CD4-positive, alpha-beta T cell treated with Interleukin-15 for 4 hours (primary cell): ENCODE measurements at places on chromosomes 6 and 20.

- no peak for DNase-seq
Observed at GRCh38 chr6:95410168-95410567, 167.2 kb upstream of the MANEA start.

DNA sequence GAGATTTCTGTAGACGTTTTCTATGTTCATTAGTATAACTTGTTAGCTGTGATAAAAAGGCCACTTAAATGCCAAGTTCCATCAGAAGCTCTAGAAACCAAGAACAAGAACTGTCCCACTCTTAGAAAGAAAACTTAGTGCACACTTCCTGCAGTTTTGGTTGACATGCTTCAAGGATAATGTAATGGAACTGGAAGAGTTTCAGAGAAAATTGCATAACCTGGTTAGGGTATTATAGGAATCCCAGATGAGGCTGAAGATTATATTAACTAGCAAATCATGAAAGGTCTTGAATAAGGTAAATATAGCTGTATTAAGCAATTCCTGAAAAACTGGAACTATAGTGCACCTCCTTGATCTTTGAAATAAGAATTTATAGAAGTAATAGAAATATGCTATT is 1.8 kb upstream of the PHACTR2 start:
- DNase-seq: no peak

DNA sequence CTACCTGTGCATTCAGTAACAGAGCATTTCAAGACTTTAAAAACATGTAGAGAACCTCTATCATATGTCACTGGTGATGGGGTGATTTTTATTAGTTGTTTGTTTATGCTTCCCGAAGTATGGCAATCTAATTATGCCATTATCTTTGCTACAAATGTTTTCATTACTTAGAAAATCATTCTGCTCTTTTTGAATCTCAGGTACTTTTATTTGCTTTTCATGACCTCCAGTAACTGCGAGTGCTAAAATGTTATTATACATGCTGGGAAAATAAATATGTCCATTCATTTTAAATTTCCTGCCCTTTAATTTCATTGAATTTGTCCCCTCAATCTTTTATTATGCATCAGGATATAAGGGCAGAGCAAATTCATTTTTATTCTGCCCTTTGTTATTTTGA is 515.7 kb downstream of the NKAIN2 start:
- DNase-seq: no peak

DNA sequence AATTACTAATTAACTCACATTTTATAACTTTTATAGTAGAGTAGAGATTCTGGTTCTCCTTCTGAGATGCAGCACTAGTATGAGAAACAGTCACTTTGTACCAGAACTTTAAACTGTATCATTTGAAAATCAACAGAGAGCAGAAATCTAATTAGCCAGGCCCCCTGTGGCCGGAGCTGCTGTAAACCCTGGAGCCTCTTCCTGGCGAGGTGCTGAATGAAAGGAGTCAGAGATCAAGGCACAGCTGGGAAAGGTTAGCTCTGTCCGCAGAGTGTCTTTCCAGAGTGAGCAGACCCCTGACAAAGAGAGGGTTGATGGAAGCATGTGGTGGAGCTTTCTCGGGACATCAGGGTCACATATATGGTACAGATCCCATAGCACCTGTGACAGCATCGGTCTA is 703.8 kb downstream of the RFPL4B start:
- DNase-seq: no peak

DNA sequence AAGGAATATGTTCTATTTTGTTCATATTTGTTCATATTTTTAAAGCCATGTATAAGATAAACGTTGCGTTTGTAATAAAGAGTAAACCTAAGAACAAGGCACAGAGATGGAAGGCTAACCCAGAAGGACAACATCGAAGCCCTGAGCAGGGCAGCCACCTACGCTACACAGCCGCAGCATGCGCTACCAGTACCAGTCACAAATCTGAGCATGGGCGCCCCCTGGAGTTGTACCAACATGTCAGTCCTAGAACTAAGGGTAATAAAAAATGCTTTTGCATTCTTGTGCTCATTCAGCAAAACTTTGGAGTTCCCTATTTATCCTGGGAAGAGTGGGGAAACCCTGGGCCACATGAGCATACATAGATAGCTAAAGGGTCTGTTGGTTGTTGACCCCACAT is 70.6 kb downstream of the PLEKHG1 start:
- DNase-seq: no peak

- no peak for DNase-seq
Observed at GRCh38 chr6:161493576-161494118, 219.8 kb upstream of the AGPAT4 start.

GRCh38 chr20:60362531-60362930 is 404.3 kb downstream of the CDH26 start:
- DNase-seq: no peak

- no peak for DNase-seq
Observed at GRCh38 chr6:93307505-93308409, 111.6 kb downstream of the EPHA7 start.

- DNase-seq: no peak
Observed at GRCh38 chr20:39885975-39886649, 802.9 kb downstream of the MAFB start.

- no peak for DNase-seq
Observed at GRCh38 chr20:31430568-31431115, 9.8 kb upstream of the DEFB123 start.

GRCh38 chr6:63807056-63807455 is 171.5 kb downstream of the PHF3 start:
- no peak for DNase-seq

- no peak for DNase-seq
Observed at GRCh38 chr20:20341371-20341770, 26.5 kb upstream of the INSM1 start.

GRCh38 chr6:46175446-46175845 is 4.7 kb upstream of the ENPP5 start:
- peak; percentile 37 for DNase-seq

DNA sequence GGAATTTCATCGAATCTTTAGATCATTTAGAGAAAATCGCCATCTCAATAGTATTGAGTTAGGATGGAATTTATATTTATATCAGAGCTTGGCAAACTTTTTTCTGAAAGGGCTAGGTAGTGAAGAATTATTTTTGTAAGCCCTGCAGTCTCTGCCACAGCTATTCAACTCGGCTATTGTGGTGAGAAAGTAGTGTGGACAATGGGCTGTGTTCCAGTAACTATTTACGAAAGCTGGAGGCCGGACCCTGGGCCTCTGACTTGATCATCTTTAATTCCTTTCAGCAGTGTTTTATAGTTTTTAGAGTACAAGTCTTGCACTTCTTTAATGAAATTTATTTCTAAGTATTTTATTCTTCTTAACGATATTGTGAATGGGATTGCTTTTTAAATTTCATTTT is 201.5 kb downstream of the FARS2 start:
- DNase-seq: no peak

- no peak for DNase-seq
Observed at GRCh38 chr6:107101686-107102413, 13.5 kb downstream of the BEND3 start.

DNA sequence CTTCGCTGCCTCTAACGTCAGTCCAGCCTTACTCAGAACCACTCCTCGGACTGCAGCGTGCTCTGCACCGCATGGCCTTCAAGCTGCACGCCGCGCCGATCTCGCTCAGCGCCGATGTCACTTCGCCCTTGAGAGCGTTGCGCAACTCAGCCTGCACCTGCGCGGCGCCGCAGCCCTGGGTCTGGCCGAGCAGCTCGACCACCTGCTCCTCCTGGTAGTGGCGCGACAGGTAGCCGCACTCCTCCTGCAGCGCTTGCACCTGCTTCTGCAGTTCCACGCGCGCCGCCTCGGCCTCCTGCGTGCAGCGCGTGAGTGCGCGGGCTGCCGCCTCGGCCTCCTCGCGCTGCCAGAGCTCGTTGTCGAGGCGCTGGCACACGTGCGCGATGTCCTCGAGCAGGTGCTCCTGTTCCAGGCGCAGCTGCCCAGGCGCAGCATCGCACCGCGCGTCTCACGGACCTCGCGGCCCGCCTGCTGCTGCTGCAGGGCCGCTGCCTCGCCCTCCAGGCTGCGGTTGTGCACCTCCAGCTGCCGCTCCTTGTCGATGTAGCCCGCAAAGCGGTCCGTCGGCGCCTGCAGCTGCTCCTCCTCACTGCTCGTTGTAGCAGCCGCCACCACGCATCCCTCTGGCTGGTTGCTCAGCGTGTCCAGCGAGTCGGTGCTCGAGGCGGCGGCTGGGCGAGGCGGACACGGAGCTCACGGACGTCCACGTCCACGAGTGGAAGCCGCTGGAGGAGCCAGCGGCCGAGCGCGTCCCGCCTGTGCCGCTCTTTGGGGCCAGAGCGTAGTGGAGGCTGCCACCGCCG is 380.6 kb upstream of the CHD6 start:
- no peak for DNase-seq

- no peak for DNase-seq
Observed at GRCh38 chr20:4613184-4613583, 108.5 kb upstream of the PRND start.

DNA sequence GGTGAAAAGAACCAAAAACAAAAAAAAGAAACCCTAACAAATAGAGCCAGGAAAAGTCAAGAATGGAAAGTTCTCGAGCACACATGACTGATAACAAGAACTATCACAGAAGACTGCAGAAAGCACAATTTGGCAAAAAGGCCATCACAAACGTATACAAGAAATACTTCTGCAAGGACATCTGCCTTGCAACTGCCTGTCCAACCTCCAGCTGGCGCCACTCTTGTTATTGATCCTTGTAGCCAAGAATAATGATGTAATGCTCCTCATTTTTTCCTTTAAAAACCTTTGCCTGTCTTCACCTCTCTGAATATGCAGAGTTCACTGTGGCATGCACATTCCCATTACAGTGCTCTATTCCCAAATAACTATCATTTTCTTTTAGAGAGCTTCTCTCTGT is 87.9 kb upstream of the BMP5 start:
- DNase-seq: no peak

DNA sequence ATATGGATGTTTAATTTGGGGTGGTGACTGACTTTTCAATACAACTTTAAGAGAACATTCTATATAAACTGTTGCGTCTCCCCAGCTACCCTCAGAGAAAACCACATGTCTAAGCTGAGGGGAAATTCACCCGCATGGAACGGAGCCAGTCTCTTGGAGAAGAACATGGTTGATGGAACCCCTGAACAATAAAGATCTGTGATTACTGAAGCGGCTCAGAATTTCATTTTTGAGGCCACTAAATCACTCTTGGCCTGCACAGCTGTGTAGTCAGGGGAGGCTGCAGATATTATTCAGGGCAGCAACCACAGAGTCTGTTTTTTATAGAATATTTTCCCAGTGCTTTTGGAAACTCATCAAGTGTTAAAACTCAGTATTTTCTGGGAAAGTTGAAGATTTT is 73.8 kb downstream of the EYA4 start:
- DNase-seq: no peak

- no peak for DNase-seq
Observed at GRCh38 chr20:16174311-16174710, 398.9 kb downstream of the KIF16B start.

DNA sequence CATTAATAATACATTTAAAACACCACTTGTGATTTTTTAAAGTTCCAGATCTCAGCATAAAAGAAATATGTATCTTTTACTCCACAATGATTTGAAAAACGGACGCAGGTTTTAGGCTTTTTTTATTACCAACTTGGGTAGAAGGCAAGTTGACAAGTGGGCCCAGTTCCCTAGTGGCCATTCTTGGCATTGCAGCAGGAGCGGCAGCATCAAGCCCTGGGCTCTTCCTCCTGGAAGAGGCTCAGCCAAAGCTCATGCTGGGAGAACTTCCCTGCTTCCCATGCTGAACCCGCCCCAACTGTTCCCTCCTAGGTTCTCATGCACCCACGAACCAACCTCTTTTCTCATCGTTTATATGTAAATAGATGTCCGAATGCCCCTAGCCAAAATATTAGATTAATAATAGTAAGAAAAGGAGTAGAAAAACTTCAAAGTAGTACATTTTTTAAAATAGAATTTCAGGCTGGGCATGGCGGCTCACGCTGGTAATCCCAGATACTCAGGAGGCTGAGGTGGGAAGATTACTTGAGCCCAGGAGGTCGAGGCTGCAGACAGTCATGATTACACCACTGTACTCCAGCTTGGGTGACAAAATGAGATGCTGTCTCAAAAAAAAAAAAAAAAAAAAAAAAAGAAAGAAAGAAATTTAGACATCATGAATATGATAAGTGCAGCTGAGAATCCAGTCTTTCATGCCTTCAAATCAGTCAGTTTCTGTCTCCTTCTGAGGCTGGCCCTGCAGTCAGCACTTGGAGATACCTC is 18.2 kb upstream of the MYB start:
- DNase-seq: peak; percentile 41

- no peak for DNase-seq
Observed at GRCh38 chr6:28709478-28710349, 184.0 kb downstream of the GPX5 start.

- DNase-seq: no peak
Observed at GRCh38 chr6:16339265-16339587, 100.8 kb downstream of the GMPR start.

DNA sequence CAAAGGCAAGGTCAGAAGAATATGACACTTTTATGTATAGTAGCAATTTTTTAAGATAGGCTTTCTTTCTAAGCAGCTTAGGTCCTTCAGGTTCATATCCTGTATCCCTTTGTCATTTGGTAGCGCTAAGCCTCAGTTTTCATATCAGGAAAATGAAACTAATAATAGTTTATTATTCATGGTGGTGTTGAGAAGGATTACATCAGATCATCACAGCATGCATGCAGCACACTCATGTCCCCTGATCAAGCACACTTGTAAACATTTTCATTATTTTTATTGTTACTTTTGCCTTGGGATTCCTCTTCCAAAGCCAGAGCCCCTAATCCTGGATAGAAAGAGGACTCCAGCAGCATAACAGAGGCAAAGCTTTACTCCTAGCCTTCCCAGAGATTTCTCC is 70.2 kb upstream of the ADGRF1 start:
- no peak for DNase-seq

GRCh38 chr20:45564760-45565276 is 14.3 kb downstream of the WFDC8 start:
- DNase-seq: no peak

DNA sequence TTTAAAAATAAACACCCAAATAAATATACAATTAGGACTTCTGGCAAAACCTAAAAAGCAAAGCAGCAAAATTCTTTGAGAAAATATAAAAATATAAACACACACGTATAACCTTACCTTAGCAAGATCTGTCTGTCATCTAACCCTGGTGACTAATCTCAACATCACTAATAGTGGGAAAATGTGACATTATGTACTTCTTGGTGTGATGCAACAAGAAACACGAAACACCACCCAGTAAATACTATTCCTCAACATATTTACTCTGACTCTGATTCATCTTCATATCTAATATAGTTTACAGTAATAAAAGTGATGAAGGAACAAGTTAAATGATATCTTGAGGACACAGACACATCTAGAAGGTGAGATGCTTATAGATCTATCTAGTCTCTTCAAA is 332.6 kb upstream of the MANEA start:
- no peak for DNase-seq

- no peak for DNase-seq
Observed at GRCh38 chr6:169296170-169296569, 42.5 kb upstream of the THBS2 start.

DNA sequence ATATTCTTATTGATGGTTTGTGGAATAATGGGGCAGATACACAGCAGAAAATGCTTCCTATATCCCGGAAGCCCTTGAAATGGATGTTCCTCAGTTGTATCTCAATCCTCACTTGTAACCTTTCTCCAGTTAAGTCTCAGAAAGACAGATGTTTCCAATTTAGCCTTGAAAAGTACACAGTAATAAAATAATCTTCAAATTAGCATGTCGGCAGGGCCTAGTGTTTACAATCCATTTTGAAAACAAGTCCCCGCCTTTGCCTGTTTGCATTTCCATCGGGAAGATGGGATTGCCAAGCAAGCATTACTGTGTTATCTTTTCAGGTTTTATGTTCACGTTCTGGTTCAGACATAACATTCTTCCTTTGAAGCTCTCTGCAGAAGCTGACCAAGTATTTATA is 41.5 kb downstream of the SNRNP48 start:
- DNase-seq: no peak

- no peak for DNase-seq
Observed at GRCh38 chr20:2652724-2653555, 508 bp downstream of the NOP56 start.
